ENCODE measurements at places on chromosomes 1 and 21.

- peak; percentile 67 for DNase-seq
Observed at GRCh38 chr1:1435106-1435903, at the start of gene VWA1. TSS of gene VWA1 (plus strand) at chr1:1435690. CDS start at chr1:1435749, 59 bp downstream.

GRCh38 chr1:174949645-174950044 lies 50.1 kb upstream of the CACYBP start:
- no peak for DNase-seq

- no peak for DNase-seq
Observed at GRCh38 chr1:223785808-223786207, 59.9 kb downstream of the TP53BP2 start.

DNA sequence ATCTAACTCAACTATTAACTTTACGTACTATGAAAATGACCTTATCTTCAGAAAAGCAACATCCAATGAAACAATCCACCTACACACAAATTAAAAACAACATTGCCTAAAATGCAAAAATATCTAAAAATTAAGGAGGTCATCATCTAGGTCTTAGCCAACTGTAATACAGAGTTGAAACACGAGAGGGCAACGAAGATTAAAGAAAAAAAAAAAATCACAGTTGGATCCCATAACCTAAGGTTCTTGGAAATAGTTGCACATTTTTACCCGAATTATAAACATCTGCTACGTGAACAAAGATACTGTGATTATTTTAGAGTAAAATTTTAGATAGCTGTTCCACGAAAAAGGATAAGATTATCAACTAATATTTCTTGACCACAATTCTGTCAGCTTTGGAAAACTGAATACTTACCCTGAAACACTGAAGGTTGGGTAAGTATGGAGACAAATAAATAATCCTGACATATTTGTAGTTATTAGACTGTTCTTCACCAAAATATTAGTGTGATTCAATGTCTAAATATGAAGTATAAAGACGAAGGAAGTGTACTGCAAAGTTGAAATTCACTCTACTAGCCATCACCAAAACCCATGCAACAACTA lies 88.0 kb upstream of the AK4 start:
- DNase-seq: no peak

Measured in activated CD4-positive, alpha-beta T cell treated with anti-CD3 and anti-CD28 coated beads, Interleukin-2, amount 50 U/mL, for 48 hours (primary cell).